ENCODE measurements at places on chromosomes 6 and 20.

DNA sequence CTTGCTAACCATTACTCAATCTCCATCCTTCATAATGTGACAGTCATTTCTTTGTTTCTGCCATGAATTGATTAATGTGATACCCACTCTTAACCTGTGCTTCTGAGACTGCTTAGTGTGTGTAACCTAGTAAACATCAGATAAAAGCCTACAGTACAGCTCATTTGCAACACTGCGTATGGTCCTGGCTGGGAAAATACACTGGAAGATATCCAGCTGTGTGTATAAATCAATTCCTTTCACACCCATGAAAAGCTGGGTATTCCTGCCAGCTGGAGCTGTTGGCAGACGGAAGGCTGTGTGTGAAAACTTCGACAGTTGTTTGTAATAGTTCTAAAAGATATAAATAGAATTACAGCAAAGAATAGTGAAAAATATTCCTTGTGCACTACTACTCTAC is 509.2 kb downstream of the FRK start:
- DNase-seq: no peak

DNA sequence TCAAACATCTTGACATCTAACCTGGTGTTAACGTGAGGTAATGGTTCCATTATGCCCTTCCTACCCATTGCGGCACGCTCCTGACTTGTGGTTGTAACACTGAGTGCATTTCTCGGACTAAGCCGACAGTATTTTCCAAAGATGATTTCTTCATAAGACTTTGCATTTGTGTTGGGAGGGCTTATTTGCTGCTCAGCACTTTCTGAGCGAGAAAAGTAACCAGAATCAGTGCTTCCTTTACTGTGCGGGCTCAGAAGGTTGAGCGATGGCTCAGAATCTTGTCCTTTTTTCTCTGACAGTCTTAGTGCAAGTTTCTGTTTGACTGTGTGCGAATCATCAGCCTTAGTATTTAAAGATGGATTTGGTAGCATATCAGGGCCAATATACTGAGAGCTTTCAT is 171.7 kb downstream of the HIVEP2 start:
- DNase-seq: no peak

- DNase-seq: no peak
Measured at GRCh38 chr6:10373642-10374359, 41.1 kb downstream of the TFAP2A start.

- peak; percentile 6 for DNase-seq
Measured at GRCh38 chr6:57089265-57089664, 723 bp upstream of the ZNF451 start.

DNA sequence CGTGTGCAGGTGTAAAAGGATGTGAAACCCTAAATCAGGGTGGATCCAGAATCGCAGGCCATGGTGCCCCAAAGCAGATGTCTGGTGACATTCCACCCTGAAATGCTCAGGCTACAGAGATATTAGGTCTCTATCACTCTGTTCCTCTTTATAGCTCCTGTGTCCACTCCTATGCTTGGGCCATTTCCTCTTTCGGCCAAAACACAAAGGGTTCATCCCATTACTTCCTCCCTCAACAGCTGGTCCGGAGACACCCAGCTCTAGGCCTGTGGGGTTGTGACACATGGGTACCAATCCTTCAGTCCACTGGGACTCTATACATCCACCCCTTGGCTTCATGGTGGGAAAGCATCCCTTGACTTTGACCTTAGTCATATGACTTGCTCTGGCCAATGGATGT is 1.7 kb upstream of the SIGLEC1 start:
- no peak for DNase-seq

DNA sequence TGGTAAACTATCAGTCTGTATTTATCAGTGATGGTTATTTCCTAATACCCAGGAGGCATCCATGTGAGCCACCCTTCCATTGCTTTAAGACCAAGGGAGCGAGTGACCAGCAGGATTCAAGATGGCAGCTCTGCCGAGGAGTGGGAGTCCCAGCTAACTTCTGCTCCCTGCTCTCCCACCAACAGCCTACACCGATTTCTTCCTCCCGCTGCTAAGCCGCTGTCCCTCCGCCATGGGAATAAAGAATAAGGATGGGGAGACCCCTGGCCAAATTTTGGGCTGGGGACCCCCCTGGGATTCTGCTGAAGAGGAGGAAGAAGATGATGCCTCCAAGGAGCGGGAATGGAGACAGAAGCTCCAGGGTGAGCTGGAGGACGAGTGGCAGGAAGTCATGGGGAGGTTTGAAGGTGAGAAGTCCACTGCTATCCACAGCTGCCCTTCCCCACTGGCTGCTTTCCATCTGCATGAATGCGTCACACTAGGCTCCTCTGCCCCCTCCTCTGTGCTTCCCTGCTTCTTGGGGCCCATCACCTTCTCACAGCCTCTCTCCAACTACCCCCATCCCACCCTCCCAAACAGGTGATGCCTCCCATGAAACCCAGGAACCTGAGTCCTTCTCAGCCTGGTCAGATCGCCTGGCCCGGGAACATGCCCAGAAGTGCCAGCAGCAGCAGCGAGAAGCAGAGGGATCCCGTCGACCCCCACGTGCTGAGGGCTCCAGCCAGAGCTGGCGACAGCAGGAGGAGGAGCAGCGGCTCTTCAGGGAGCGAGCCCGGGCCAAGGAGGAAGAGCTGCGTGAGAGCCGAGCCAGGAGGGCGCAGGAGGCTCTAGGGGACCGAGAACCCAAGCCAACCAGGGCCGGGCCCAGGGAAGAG is 10.3 kb downstream of the NFKBIL1 start:
- DNase-seq: no peak

DNA sequence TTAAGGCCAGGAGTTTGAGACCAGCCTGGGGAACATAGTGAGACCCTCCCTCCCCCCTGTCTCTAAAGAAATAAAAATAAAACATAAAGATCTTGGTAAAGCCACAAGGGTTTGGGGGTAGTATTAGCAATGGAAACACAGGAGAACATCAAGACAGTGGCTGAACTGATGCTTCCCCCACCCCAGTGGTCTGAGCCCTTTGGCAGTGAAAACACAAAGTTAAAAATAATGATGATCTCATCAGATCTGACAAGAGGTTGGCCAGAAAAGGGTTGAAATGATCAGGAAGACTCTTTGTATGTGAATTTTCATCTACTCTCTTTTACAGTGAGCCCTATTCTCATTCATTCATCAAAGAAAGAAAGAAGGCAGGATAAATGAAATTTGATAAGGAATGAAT is 93.7 kb downstream of the KCNB1 start:
- no peak for DNase-seq

GRCh38 chr6:137737836-137738596 is 129.0 kb upstream of the TNFAIP3 start:
- DNase-seq: no peak

- no peak for DNase-seq
Measured at GRCh38 chr20:5678777-5679176, 71.4 kb upstream of the SHLD1 start.

- DNase-seq: no peak
Measured at GRCh38 chr20:16143596-16143995, 429.7 kb downstream of the KIF16B start.

All from hepatic stellate cell (primary cell).